ENCODE measurements at places on chromosomes 1 and 21. TPM values are rescaled to one million over a fixed set of nuclear protein-coding genes. Genes with fewer than 3 reads are reported as not detected.

TRMT1L gene
- 15.2 TPM for total RNA-seq

MYOG gene
- total RNA-seq, result not detected

KCNE1 gene
- not detected for total RNA-seq

PDZK1IP1 gene
- total RNA-seq, result 7.7 TPM
